ENCODE measurements at places on chromosomes 1 and 21.

- DNase-seq, result no peak
These were observed 35.3 kb upstream of the PAXBP1 start for GRCh38 chr21:32806810-32807386.

DNA sequence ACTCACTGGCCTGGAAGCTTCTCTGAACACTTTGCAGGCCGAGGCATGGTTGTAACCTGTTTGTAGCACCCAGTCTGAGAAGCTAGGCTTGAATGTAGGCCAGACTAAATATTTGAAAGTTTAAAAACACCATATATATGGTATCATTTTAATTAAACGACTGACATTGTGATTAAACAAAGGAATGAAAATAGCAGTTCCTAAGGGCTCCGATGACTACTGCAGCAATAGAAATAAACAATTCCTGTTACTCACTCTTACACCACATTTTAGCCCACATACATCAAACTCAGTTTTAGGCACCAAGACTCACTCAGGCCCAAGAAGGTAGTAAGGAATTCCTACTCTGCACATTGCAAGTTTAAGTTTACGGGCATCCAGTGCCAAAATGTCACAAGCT, 281.2 kb downstream of the AKT3 start:
- no peak for DNase-seq

DNA sequence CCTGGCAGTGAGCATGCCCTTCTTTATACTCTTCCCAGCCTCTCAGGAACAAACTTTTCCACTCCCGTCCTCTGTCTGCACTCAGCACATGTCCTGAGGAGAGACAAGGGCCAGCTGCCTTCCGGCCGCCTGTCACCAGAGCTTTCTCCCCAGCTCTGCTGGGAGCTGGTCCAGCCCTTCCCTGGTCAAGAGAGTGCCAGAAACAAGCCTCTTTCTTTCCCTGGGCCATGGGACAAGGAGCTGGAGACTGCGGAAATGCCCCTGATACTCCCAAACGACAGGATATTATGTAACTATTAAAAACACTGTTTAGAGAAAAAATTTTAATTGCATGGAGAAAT, 10.4 kb downstream of the LAMB3 start:
- no peak for DNase-seq

DNA sequence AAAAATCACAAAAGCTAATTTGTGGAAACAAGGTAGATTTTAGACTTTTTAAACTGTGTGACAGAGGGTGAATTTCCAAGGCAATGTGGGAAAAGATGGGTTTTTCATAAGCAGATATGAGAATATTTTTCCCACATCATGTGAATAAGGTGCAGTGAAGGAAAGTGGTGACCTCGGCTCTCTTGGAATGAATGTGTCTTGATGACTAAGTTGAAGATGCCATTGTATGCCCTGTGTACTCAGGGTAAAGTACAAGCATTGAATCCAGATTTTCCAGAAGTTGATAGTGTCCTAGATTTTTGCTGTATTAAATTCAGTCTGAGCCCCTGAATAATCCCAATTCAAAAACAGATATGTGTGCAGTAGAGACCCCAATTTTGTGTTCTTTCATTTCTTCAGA, 442.6 kb upstream of the ADGRL2 start:
- DNase-seq, result no peak

GRCh38 chr1:169885207-169885606, 8.5 kb downstream of the SCYL3 start:
- no peak for DNase-seq

DNA sequence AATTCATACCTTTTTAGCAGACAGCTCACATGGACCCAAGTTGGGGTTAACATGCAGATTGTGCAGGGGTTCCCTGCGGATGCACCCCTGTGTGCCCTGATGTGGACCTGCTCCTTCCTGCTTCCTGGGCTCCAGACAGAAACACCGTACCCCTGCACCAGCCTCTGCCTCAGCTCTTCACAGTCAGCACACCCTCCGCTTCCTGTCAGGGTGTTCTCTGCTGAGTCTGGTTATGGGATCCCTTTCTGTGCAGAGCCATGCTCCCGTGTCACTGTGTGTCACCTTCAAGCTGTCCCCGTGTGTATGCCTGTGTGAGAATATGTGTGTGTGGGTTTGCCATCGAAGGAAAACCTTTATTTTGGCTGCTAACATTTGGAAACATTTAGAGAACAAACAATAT, 48.7 kb upstream of the KCNJ15 start:
- no peak for DNase-seq

DNA sequence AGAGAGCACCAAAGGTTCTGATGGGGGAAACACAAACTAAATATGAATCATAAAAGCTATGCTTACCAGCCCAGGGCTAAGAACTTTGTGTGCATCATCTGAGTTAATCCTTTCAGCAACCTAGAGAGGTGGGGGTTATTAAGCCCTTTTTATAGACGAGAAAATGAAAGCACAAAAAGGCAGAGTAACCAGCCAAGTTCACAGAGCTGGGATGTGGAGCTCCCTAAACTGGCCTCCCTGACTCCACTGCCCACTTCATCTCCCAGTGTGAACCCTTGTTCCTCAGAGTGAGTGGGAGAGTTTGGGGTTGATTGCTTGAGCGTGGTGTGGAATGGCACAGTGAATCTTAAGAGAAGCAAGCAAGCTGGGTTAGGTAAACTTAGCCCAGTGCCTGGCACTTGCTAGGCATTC, 10.8 kb upstream of the BCAR3 start:
- no peak for DNase-seq

DNA sequence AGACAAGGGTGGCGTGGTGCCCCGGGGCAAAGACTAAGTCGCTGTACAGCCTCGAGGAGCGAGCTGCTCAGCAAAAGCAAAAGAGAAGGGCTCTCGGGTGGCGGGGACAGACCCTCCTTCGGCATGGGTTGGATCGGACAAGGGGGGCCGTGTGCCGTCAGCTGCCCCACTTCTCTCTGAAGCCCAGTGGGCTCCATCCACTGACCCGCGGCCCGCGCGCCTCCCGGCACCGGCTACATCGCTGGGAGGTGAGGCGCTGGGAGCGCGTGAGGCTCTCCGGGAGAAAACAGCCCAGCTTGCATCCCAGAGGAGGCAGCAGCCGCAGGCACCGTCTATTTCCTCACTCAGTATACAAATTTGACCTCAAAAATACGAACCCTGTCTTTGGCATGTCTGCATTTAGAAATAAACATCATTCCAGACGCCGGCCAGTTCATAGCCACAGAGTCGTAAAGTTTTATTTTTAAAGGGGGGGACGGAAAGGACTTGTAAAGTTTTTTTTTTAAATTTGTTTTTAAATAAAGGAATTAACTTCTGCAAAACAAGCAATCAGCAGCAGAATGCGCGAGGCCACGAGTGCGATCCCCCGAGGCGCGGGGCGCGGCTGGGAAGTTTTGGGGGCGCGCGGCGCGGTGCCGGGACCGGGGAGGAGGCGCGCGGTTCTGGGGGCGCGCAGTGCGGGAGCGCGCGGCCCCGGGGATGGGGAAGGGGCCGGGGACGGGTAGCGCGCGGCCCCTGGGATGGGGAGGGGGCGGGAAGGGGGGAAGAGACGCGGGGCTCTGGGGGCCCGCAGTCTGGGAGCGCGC, 689 bp upstream of the GPR137B start:
- no peak for DNase-seq

DNA sequence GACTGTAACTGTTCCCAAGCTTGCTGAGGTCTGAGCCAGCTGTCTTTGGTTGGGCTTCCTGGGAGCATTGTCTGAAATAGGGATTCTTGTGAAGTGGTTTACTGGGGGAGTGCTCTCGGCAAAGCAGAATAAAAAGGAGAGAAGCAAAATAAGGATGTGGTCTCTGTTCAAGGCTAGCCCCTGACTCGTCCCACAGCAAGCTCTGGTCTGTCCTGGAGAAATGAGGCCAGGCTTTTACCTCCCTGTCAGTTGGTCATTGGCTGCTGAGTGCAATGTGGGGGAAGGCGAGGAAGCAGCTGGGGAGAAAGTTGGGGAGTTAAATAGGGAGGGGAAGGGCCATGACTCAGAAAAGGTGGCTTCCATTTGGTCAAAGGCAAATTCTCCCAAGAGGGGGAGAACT, 303.9 kb upstream of the DUSP10 start:
- DNase-seq, result no peak

DNA sequence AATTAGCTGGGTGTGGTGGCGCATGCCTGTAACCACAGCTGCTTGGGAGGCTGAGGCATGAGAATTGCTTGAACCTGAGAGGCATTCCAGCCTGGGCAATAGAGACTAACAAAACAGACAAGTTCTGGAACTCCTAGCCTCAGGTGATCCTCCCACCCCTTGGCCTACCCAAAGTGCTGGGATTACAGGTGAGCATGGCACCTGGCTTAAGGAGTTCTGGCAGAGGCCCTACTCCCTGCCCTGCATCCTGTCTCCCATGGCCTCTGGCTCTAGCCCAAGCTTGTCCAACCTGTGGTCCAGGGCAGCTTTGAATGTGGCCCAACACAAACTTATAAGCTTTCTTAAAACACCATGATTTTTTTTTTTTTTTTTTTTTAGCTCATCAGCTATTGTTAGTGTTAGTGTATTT, 20.4 kb downstream of the TOMM20 start:
- DNase-seq, result no peak

GRCh38 chr1:181208083-181208482, 119.6 kb downstream of the IER5 start:
- no peak for DNase-seq

Data from stimulated activated CD8-positive, alpha-beta memory T cell treated with anti-CD3 and anti-CD28 coated beads, Interleukin-15, amount 100 ng/mL, for 4 hours (primary cell).